ENCODE measurements at places on chromosomes 5 and 9. TPM values are rescaled to one million over a fixed set of nuclear protein-coding genes. Genes with fewer than 3 reads are reported as not detected.

SLC12A2 gene
- total RNA-seq, result 19.9 TPM

GRCh38 chr5:176954050-176954449, 52.5 kb downstream of the UIMC1 start:
- no peak overlapping the region for H3K27ac ChIP-seq
- H3K27me3 ChIP-seq, result no peaks in the 10 kb centered on the region
- no peak overlapping the region for H3K4me3 ChIP-seq
- H3K36me3 ChIP-seq, result peaks cover 13% of the 10 kb centered on the region
- H3K4me1 ChIP-seq, result no peaks in the 10 kb centered on the region

DNA sequence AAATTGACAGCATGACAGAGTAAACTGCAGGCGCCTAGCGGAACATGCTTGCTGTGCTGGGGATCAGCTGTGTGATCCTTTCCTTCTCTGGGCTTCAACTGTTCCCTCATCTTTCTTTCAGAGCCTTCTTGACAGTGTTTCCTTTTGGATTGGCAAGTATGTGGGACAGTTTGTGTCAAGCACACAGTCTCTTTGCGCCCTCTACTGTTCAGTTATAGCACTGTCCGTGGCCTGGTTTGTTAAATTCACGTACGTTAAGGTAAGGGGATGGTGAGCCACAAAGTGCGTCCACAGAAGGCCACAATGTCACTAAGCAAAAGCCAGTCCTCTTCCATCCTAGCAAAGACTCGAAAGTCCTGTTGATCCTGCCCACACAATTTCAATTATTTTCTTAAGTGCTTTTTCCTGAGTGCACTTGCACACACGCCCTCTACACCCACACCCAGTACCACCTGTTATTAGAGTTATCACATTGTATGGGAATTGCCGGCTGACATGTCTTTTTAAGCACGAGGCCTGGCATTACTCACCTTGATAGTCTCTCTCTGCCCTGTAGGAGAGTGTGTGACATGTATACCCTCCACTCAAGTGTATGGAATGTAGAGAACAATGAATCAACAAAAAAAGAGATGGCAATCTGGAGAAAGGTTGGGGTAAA, 22.5 kb upstream of the PTPN3 start:
- H3K27me3 ChIP-seq, result peaks cover 6% of the 10 kb centered on the region
- no peak overlapping the region for H3K27ac ChIP-seq
- no peak for DNase-seq
- peaks cover 21% of the 10 kb centered on the region for H3K4me1 ChIP-seq

DNA sequence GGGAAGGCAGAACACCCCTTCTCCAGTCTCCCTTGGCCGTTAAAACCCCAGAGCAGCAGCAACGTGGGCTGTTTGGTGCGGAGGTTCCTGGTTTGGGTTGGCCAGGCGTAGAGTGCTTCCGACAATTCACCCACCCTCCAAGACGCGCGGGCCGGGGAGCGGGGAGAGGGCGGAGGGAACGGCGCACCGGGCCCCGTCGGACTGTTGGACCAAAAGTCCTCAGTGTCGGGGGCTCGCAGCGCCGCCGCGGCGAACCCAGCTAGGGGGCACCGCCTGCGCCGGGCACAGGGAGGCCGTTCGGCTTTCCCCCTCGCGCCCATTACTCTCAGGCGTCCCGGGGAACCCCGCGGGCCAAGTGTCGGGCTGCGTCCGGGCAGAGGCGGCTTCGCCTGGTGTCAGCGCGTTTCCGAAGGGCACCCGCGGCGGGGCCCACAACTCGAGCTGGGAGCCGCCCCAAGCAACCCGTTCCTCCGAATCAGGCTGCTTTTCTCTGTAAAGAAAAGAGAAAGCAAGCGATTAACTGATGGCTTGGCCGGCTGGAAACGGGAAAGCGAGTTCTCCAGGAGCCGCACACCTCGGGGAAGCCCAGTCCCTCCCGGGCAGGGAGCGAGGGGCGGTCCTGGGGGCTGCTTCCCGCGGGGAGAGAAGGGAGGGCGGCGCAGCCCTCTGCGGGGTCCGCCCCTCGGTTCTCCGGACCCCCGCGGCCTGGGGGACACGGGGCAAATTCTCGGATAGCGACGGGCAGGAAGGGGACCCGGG, 145.5 kb downstream of the ERCC6L2 start:
- no peaks in the 10 kb centered on the region for H3K36me3 ChIP-seq
- H3K27me3 ChIP-seq, result peaks cover 63% of the 10 kb centered on the region
- H3K4me1 ChIP-seq, result peaks cover 22% of the 10 kb centered on the region
- H3K4me3 ChIP-seq, result peak overlapping the region; percentile 37
- peak overlapping the region; percentile 66 for H3K27ac ChIP-seq
- DNase-seq, result no peak

DNA sequence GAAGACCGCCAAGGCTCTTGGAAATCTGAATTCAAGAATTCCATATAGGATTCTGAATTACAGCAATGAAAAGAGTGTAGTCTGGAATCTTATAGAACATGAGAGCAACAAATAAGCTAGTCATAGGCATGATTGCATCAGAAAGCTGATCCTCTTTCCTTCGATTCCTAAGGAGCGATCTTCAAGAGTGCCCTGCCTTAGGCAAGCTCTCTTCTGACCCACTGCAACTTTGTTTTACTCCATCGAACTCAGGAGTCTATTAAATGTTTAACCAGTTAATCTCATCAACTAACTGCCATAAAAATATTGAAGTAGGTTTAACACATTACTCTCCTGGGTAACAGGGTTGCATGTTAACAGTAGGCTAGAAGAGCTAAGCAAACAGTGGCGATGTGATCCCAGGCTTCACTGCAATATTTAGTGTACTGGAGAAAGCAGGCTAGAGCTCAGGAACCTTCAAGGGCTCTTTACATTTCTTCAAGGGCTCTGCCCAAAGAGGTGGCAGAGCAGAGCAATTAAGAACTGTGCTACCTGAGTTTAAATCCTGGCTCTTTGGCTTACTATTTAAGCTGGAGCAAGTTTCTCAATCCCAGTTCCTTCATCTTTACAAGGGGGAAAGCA, 146.3 kb downstream of the RORB start:
- H3K27me3 ChIP-seq, result no peaks in the 10 kb centered on the region
- no peak for DNase-seq
- H3K27ac ChIP-seq, result no peak overlapping the region
- H3K4me3 ChIP-seq, result no peak overlapping the region
- H3K4me1 ChIP-seq, result no peaks in the 10 kb centered on the region

DNA sequence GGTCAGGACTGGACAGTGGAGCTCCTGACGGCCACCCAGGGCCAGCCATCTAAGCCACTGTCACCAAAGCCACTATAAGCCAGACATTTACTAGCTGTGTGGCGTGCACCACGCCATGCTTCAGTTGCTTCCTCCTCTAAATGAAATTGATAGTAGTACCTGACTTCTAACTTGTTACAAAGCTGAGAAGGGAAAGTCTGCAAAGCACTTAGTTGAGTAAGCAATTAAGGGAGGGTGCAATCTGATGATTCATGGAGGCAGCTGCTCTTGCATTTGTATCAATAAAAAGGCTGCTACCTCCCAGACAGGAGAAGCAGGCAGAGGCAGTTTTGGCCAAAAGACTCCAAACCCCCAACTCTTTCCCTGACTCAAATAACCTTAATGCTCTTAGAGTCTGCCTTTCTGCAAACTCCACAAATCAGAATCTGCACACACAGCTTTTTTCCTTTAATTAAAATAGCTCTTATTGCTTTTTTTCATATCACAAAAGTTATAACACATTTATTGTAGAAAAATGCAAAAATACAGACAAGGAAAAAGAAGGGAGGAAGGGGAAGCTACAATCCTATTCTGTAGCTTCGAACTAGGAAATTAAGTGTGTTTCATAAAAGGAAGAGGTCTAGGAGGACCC, 19.3 kb upstream of the RAPGEF1 start:
- peaks cover 5% of the 10 kb centered on the region for H3K4me1 ChIP-seq
- DNase-seq, result no peak
- H3K27me3 ChIP-seq, result no peaks in the 10 kb centered on the region
- H3K27ac ChIP-seq, result no peak overlapping the region
- H3K36me3 ChIP-seq, result no peaks in the 10 kb centered on the region

- peaks cover 3% of the 10 kb centered on the region for H3K4me1 ChIP-seq
- H3K27ac ChIP-seq, result no peak overlapping the region
- H3K4me3 ChIP-seq, result no peak overlapping the region
- DNase-seq, result no peak
- H3K27me3 ChIP-seq, result no peaks in the 10 kb centered on the region
- no peaks in the 10 kb centered on the region for H3K36me3 ChIP-seq
Observed at GRCh38 chr9:133733421-133733795, 4.7 kb downstream of the SARDH start.

All from esophagus squamous epithelium (tissue), 5 donors.